Glomerular endothelial cell (primary cell): ENCODE measurements at places on chromosomes 2 and 18.

DNA sequence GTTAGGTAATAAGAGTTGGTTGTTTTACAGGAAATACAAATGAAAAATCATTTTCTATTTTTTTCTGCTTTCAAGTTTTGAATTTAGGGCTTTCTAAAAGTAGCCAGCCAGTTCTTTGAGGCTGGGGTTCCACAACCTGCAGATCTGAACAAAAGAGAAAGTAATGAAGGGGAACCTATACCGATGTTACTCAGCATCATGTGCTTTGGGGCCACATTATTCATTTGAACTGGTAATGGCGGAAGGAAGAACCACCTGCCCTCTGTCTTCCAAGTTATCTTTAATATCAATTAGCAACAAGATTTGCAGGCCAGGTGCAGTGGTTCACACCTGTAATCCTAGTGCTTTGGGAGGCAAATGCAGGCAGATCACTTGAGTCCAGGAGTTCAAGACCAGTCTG lies 12.9 kb upstream of the MRO start:
- no peak for DNase-seq

GRCh38 chr2:142874293-142874814 lies 3.1 kb upstream of the KYNU start:
- peak; percentile 60 for DNase-seq

DNA sequence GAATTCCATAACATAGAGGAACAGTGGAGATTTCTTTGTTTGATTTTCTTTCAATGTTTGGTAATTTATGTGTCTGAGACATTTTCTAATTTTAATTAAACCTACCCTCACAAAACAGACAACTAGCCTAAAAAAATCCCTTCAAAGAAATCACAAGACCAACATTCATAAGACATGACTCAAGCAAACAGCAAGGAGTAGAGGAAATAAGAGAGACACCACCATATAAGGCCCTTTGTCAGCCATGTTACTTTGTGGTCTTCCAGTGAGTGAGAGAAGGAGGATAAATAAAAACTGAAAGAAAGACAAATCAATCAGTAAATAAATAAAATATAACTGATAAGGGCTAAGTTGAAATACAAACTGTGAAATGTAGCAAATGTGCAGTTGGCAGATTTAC lies 830.8 kb upstream of the SLC39A10 start:
- DNase-seq = no peak

DNA sequence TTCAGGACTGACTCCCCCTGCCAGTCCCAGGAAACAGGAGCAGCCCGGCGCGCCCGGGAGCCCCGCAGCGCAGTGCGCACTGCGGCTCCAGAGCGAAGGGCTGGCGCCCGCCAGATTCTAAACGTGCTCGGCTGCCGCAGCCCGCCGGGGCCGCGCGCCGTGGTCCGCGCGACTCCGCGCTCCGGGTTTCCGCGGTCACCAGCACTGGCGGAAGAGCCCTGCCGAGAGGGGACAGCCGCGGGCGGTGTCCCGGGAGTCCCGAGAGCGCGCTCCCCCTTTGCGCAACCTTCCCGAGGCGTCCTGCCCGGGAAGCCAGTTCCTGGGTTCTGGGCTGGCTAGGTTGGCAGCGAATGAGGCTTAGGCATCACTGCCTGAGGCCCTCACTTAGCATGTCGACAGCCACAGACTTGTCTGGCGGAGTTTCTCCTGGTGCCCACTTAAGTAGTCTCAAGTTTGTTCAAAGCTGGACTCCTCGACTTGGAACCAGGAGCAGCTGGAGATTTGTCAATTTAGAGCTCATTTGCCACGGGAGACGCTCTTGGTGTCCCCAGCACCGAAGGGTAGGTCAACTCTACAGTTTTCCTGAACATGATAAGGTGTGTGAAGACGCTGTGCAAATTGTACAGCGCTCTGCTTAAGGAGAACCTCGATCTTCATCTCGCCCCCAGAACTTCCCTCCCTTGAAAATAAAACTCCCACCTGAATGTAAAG lies 1.5 kb upstream of the VSNL1 start:
- DNase-seq = no peak

GRCh38 chr2:207481924-207482323 lies 47.8 kb upstream of the CREB1 start:
- no peak for DNase-seq

DNA sequence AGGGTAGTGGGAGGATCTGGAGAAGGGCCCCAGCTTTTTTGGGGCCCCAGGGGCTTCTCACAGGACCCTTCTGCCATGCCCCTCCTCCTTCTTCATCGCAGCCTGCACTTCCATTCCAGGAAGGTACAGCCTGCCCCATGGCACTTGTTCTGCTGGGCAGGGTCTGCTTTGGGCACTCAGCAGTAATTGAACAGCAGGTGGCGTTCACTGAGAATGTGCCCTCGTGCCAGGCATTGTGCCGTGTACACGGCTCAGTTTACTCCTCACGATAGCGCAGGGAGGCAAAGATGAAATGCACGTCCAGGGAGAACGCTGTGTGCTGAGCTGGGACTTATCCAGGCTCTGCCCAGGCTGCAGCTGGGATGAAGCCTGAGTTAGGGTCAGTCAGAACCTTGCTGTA lies 54.8 kb upstream of the ASB18 start:
- no peak for DNase-seq

GRCh38 chr2:239462191-239462515 lies 61.3 kb upstream of the HDAC4 start:
- DNase-seq = no peak

- no peak for DNase-seq
Measured at GRCh38 chr2:190216829-190217228, 102.8 kb downstream of the HIBCH start.

DNA sequence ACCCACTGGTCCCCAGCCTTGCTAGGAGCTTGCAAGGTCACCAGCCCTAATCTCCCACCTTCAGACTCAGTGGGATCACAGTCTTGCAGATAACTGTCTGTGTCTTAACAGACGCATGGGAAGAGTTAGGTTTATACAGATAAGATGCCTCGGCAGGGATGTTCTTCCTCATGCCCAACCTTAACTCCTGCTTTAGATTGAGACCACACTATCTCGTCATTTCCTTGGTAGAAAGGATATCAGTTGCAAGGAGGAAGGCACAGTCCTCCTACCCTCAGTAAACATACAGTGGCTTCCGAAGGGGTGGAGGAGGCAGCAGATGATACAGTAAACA lies 7.2 kb downstream of the NT5DC4 start:
- no peak for DNase-seq
